Nephron progenitor cell (in vitro differentiated cells): ENCODE measurements at places on chromosomes 1 and 21.

- DNase-seq = no peak
Measured at GRCh38 chr1:89826594-89826993, 5.8 kb downstream of the LRRC8D start.

DNA sequence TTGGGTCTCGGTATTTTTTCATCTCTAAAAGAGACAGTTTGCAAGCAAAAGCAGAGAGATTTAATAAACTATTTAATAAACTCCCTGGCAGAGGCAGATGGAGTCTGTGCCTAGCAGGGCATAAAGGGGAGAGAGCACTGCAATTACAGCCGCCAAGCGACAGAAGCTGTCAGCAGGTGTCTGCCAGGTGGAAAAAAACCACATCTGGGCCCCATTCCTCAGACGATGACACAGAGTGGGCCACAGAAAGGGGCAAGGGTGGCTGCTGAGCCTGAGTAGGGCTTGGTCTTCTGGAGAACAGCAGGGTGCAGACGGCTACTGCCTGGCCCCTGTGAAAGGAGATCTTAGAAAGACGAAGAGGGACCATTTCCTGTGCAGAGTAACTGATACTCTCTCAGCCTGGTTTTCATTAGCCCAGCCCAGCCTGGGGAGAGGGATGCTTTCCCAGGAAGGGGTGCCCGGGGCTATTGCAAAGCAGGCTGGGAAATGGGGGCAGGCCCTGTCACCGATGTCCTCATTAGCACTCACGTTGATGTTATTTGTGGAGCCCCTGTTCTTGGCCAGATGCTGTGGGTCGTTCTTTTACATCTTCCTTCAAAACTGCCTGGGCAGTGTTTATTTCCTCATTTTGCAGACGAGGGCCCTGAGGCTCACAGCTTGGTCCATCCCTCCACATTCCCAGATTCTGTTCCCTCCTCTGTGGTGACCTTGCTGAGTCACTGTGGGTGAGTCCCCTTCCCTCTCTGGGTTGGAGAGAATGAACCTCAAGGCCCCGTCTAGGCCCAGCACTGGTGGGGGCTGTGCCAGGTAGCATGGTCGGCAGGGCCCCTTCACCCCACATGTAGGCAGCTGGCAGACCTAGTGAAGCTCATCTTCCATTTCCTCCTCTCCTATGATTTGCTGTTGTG is 472.7 kb downstream of the PTPRU start:
- peak; percentile 22 for DNase-seq

GRCh38 chr1:33626801-33627200 is 154.4 kb downstream of the ZSCAN20 start:
- no peak for DNase-seq

DNA sequence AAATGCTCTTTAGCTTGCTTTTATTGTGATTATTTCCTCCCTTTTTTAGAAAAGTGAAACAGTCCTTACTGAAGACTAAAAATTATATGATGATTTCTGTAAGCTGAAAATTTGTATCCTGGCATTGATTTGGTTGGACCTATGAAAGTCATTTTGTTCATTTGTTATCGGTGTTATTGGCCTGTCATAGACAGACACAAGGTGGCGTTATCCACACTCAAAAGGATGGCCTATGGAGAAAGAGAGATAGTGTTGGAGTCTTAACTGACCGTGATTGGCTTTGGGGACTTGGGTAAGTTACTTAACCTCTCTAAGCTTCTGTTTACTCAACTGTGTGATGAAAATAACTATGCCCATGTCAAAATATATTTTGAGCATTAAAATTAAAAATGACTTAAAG is 203.6 kb upstream of the CHODL start:
- DNase-seq = peak; percentile 7

DNA sequence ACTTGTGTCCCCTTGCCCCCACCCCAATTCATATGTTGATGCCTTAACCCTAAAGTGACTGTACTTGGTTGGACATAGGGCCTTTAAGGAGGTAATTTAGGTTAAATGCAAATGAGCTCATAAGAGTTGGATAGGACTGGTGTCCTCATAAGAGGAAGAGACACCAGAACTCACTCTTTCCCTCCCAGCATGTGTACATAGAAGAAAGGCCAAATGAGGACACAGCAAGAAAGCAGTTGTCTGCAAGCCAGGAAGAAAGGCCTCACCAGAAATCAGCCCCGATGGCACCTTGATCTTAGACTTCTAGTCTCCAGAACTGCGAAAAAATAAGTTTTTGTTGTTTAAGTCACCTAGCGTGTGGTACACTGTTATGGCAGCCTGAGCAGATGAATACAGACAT is 45.5 kb downstream of the RAB3GAP2 start:
- DNase-seq = no peak
